Right lung (tissue), 10 donors: ENCODE measurements at places on chromosomes 3 and 15. TPM values are rescaled to one million over a fixed set of nuclear protein-coding genes. Genes with fewer than 3 reads are reported as not detected.

- no peak for DNase-seq
These were observed 340.1 kb upstream of the MANF start for GRCh38 chr3:51044982-51045381.

GRCh38 chr3:83317605-83318004 lies 1556.2 kb upstream of the GBE1 start:
- no peak for DNase-seq

DNA sequence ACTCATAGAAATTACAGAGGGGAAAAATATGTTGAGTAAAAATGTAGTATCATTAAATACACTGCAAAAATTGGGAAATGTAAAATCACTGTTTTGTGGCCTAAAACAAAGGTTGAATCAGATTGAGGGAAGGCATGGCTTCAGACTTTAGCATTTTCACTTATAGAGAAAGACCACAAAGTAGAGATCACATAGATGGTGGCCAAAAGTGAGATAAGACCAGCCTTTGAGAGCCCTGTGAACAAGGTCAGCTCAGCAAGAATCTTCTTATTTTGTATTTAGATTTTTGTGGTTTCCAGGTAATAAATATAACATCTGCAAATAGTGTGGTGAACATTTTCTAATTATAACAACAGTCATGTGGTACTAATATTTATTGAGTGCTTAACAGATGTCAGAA lies 544.8 kb upstream of the DPPA4 start:
- no peak for DNase-seq

DNA sequence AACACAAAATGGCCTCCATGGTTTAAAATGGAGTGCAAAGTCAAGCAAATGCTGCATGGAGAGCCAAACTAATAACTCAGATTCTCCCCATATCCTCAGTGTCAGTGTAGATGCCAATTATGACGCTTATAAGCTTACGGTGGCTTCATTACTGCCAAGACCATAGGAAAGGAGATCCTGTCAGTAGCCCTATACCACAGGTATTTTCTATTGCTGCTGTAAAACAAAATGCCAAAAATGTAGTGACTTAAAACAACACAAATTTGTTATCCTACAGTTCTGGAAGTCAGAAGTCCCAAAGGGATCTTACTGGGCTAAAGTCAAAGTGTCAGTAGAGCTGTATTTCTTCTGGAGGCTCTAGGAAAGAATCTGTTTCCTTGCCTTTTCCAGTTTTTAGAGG lies 149.8 kb upstream of the GBE1 start:
- DNase-seq = no peak

DNA sequence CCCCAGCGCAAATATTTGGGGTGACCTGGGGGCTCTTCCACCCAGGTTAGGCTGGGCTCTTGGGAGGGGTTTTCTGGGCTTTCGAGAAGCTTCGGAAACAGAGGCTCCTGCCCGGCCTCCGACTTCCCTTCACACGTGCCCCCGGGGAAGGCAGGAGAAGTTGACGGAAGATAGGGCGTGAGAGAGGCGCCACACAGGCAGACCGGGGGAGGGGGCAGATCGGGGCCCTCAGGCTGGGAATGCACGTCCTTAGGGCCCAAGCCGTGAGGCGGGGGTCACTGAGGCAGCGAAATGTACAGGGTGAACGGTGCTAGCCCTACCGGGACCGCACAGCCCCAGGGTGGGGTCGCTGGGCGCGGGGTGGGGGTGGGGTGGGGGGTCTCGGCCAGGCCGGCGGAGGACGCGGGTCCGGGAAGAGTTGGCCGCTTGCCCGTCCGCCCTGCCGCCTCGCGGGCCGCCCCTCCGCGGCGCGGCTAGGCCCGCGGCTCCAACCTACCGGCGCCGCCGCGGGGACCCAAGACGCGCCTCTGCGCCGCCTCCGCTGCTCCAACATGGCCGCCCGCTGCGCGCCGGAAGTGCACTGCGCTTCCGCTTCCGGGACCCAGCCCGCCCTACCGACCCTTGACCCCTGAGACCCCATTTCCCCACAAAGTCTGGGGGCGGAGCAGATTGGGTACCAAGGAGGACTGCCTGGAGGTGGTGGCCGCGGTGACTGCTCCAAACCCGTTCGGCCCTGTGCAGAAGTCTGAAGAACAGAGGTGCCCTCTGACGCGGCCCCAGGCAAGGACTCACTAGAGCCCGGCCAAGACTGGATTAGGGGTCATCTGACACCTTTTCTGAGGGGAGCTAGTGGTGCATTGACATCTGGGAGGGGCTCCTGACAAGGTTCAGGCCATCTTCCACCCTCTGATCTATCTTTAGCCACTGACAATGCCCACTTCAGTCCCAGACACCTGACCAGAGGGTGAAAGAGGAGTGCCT lies at the start of gene CCDC71:
TSS of gene CCDC71 (minus strand) at position 561 of the 981 bp plus-strand sequence. CDS start 2,123 bp downstream, outside the sequence.
- DNase-seq = peak; percentile 71

- no peak for DNase-seq
These were observed 164.5 kb downstream of the PTPRG start for GRCh38 chr3:61725851-61726333.

GRCh38 chr15:96402403-96402802 lies 71.9 kb downstream of the NR2F2 start:
- no peak for DNase-seq

DNA sequence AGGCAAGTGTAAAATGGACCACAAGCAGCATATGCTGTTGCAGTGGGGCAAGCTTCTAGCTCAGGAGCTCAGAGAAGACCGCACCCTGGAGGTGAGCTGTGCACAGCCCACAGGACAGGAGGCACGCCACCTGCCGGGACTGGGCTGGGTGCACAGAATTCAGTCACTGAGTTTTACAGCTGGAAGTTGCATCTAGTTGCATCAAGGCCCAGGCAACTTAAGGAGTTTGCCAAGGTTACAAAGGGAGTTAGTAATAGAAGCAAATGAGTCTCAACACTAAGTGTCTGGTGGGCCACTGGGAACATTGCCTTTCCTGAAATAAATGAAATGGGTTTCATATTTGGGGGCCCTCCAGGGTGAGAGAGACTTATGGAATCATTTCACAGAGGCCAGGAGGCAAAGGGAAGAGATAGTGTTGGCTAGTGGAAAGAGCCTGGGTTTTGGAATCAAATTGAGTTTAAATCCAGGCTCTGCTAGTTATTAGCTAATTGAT lies 36.0 kb upstream of the TIMP4 start:
- no peak for DNase-seq

DNA sequence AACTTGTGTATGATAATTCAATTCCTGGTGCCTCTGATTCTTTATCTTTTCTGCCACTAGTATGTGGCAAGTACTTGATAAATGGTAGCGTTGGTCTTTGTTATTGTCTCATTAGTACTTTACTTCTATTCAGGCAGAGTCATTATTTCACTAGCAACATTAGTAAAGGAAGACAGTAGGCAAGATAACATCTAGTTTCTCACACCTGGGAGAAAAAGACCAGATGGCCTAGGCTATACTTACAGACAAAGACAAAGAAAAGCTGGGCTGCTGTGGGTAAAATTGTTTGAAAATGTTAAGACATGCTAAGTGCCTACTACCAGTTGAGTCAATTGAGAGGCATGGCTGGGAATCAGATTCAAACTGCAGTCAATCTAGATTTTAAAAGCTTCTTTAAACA lies 198.7 kb upstream of the CMC1 start:
- no peak for DNase-seq

GRCh38 chr15:78082106-78082742 lies 4.7 kb upstream of the TBC1D2B start:
- no peak for DNase-seq

DNA sequence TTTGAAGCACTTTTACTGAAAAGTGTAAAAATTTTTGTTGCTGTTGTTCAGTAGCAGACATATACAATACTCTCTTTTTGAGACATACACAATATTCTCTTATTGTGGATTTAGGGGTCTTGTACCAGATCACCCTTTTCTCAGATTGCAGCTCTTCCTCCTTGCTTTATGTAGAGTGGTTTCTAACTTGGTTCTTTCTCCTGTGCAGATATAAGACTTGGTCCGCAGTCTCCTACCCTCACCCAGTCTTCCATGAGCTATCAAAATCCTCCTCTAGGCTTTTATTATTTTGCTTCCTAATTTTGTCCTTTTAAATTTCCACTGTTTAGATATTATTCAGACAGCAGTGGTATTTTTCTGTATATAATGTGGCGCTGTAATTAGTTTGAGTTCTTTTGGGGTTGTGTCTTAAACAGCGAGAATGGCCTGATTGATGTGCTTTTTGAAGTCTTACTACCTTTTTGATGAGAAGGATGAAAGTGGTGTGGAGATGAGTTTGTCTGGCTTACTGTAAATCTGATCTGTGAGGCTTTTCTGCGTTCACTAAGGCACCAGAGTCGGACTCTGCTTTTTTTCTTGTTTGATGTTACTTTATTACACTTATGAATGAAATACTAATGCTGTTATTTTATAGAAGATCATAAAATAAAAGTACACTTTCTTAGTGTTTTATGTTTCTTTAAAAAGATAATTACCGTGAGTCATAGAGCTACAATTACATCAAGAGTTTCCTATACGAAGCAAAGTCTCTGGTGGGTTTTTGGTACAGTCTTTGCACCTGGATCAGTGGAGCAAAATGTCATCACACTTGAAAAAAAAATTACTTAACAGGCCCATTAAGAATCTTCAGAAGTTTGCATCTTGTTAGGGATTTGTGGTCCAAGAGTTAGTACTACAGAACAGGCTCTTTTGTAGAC lies 27.8 kb downstream of the FNDC3B start:
- DNase-seq = no peak

- no peak for DNase-seq
These were observed 461 bp downstream of the PCYT1A start for GRCh38 chr3:196287090-196287439.

DNA sequence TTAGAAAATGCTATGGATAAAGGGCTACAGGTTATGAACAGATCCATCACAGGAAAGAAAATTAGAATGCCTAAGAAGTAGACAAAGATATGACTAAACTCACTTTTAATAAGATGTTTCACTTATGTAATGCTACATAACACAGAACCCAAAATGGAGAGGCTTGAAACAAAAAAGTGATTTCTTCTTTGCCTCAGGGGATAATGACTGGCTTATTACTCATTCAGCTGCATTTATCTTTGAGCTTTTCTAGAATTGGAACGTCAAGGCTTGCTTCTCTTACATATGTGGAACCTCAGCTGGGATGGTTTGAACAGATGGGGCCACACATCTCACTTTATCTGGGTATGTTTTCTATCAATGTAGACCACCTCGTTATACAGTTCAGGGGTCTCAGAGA lies 120.6 kb upstream of the EPHA3 start:
- no peak for DNase-seq

- no peak for DNase-seq
These were observed 8.4 kb upstream of the GP5 start for GRCh38 chr3:194407423-194407822.

GRCh38 chr15:73886717-73887345 lies 13.5 kb downstream of the TBC1D21 start:
- DNase-seq = no peak

The BRPF1 gene
- 17.4 TPM for polyA plus RNA-seq

The FAM174B gene
- polyA plus RNA-seq = 53.5 TPM

The CPB1 gene
- polyA plus RNA-seq = 0.73 TPM

The ZNF620 gene
- polyA plus RNA-seq = 5.9 TPM

The SH3GL3 gene
- polyA plus RNA-seq = 8.0 TPM

The SNTN gene
- polyA plus RNA-seq = 14.6 TPM

The OR5K2 gene
- 0.18 TPM for polyA plus RNA-seq

The GOLGA8S gene
- polyA plus RNA-seq = 1.4 TPM

The RTP4 gene
- polyA plus RNA-seq = 0.40 TPM

The PPARG gene
- 7.9 TPM for polyA plus RNA-seq

The CATSPER2 gene
- polyA plus RNA-seq = 7.9 TPM

The ZBTB38 gene
- 50.0 TPM for polyA plus RNA-seq

The GOLGA8G gene
- 0.04 TPM for polyA plus RNA-seq

The METTL6 gene
- polyA plus RNA-seq = 39.6 TPM

The GPX1 gene
- 122 TPM for polyA plus RNA-seq
